ENCODE measurements at places on chromosomes 12 and 14.

- DNase-seq = no peak
Measured at GRCh38 chr12:25074954-25075353, 120.0 kb downstream of the DNAI7 start.

DNA sequence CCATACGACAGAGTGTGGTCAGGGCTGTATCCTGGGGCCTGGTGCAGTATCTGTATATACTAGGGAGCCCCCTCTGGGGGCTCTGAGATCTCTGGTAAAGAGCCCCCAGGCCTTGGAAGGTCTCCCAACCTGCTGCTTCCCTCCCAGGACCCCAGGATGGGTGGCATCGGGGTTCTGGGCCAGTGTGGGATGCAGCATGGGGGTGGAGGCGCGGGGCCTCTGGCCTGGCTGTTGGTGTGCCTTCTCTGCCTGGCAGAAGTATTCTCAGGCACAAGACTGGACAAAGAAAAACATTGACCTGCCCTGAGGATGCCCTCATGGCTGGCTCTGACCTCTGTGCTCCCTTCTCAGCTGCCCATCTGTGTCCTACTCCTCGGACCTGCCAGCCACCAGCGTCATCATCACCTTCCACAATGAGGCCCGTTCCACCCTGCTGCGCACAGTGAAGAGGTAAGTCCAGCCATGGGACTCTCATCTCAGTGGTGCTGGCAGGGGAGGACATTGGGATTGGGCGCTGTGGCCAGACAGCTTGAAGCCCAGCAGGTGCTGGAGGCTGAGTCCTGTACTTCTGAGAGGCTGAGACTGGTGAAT, 64.5 kb downstream of the GALNT16 start:
- no peak for DNase-seq

DNA sequence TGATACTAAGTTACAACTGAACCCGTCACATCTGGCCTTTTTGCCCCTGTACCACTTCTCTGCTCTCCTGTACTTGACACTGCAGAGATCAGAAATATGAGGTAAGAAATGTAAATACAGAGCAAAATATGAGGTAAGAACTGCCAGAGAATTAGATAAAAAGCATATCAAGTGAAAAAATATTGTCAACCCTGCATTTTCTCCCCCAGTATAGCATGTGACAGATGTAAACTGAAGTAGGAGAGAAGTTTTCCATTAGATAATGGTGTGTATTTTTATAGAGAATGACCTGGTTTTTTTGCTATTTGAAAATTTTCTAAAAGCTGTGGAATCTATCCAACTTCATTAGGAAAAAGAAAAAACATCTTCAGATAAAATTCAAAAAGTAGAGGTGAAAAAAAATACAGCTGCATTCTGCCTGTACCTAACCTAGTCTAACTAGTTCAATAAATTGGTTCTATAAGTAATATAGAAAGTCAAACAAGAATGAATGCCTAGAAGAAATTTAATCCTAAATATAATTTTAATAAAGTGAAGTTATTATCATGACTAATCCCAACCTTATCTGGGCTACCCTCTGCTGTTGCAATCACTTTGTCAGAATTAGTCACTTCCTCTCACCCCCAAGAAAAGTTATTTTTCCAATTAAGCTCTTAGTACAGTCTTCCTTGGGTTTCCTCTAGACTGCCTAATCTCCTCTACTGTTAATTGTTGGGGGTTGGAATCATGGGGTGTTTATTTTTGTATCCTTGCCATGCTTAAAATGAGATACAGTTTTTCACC, 210.0 kb downstream of the RASSF9 start:
- DNase-seq = no peak

DNA sequence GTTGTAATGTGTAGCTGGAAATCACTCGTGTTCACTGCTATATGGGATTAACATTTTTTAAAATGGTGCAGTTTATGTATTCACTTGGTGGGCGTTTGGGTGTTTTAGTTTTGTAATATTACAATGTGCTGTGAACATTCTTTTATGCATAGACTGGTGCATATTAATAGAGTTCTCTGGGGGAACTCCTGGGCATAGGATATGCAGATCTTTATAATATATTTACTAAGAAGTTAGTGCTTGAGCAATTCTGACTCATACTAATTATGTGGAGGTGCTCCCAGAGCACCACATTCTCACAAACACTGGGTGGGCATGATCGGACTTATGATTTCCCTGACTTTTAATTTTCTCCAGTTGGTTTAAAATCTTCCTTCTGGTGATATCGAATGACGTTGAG, 342.3 kb downstream of the PDZRN4 start:
- DNase-seq = no peak

DNA sequence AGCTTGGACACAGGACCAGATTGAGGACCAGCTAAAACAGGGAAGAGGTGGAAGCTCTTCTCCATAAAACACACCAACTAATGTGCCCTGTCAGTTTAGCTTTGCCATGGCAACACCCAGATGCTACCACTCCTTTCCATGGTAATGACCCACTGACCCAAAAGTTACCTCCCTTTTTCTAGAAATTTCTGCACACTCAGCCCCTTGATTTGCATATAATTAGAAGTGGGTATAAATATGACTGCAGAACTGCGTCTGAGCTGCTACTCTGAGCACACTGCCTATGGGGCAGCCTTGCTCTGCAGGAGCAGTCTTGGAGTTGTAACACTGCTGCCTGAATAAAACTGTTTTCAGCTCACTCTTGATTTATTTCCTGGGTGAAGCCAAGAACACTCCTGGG, 3.2 kb upstream of the TDG start:
- no peak for DNase-seq

GRCh38 chr12:77979597-77980250, 149.0 kb downstream of the NAV3 start:
- no peak for DNase-seq

- no peak for DNase-seq
Measured at GRCh38 chr12:58608711-58609110, 311.6 kb downstream of the LRIG3 start.

- DNase-seq = no peak
Measured at GRCh38 chr14:84312551-84312950, 1217.4 kb upstream of the FLRT2 start.

GRCh38 chr14:98954349-98955000, 317.5 kb downstream of the BCL11B start:
- no peak for DNase-seq

GRCh38 chr12:27711317-27711682, 668 bp downstream of the MRPS35 start:
- peak; percentile 31 for DNase-seq

GRCh38 chr12:105384916-105385535, 54.5 kb downstream of the C12orf75 start:
- no peak for DNase-seq

DNA sequence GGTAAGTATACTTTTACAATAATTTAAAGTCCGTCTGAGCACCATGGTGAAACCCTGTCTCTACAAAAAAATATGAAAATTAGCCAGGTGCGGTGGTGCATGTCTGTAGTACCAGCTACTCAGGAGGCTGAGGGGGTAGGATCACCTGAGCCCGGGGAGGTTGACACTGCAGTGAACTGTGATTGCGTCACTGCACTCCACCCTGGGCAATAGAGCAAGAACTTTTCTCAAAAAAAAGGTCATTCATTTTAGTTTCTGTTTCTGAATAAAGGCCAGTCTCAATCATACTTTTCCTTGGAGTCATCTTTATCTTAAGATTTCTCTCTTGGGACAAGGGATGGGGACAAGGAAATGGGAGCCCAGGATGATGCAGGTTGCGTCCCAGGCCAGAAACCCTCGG, 12.9 kb downstream of the ANKRD13A start:
- no peak for DNase-seq

- DNase-seq = no peak
Measured at GRCh38 chr12:11954181-11954580, 116.6 kb upstream of the BCL2L14 start.

DNA sequence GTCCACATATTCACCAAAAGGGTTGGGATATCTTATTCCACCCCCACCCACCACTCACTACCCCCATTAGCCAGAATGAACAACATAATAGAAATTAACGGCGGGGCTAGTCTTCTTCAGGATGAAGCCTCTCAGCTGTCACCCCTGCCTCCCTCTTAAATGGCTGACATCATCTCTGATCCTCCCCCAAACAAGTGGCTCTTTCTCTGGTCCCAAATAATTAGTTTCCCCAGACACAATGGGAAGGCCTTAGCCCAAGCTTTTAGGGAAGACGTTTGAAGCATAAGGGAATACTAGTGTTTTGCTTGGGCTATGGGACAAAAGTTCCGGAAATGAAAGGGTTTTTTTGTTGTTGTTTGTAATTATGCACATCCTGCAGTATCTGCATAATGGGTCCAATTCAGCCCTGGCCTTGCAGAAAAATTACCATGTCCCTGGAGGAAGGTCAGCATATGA, 13.8 kb downstream of the STON2 start:
- peak; percentile 53 for DNase-seq

DNA sequence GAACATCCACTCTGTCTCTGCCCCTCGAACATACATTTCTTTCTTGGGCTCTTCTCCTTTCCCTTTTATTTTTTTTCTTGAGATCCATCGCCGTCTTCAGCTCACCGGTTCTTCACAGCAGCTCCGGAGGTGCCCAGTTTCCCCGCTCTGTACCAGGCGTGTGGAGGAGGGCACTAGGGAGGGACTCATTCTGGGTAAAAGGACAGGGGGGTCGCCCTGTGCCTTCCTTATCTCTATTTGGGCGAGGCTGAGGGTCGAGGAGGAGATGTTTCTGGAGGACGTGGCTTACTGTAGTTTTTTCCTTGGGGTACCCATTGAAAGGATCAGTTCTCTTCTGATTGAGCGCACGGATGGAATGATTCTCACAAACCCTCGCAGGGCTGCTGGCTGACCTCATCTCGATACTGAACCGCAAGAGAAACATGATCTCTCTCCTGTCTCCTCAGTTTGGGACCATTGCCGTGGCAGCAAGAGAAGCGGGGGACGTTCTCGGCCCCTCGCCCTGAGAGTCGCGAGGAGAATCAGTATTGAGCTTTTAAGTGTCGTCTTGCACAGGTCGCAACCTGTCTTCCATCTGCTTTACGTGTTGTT, 386 bp downstream of the LIN52 start:
- no peak for DNase-seq

GRCh38 chr12:57090490-57090889, 1.6 kb downstream of the NAB2 start:
- DNase-seq = no peak

- no peak for DNase-seq
Measured at GRCh38 chr14:106670011-106670410, 1143.6 kb downstream of the TMEM121 start.

DNA sequence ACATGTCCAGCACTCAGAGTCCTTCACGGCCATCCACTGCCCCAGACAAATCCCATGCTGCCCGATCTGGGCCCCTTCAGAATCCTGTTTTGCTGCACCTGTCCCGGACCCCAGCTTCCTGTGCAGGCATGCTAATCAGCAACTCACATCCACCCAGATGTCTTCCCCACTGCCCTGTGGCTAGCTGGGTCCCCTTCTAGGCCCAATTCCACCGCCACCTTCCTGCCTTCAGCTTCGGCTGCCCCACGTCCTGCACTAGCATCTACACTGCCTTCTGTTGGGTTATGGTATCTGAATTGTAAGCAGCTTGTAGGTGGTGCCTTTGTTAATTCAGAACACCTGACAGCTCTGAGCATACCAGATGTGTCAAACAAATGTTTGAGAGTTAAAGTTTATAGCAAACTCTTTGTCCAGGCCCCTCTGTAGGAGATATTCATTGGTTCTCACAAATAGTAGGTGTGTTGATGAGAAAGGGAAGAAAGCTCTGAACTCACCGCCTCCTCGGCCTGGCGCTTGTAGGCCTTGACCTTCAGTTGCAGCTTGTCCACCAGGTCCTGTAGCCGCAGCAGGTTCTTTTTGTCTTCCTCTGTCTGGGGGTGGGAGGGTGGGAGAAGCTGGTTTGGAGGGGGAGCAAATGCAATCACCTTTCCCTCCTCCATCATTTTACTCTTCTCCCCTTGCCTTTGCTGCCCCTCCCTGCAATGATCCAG, 6.0 kb downstream of the CMTM5 start:
- DNase-seq = no peak

DNA sequence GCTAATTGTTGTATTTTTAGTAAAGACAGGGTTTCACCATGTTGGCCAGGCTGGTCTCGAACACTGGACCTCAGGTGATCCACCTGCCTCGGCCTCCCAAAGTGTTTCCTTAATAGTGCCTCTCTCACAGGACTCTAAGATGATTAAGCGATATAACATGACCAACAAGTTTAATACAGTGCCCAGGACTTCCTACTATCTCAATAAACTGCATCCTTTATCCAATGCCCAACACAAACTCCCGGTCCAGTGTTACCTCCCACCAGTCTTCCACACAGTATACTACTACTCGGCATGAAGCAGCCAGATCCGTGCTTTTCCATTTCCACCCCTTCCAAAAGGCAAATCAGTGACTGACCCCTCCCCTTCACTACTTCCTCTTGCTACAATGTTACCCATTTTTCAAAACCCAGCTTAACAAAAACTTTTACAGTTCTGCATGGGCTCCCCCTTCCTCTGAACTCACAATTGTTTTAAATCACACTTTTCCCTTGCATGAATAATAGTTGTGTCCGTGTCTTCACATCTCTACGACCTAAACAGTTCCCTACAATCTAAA, 900 bp downstream of the NOP2 start:
- no peak for DNase-seq

DNA sequence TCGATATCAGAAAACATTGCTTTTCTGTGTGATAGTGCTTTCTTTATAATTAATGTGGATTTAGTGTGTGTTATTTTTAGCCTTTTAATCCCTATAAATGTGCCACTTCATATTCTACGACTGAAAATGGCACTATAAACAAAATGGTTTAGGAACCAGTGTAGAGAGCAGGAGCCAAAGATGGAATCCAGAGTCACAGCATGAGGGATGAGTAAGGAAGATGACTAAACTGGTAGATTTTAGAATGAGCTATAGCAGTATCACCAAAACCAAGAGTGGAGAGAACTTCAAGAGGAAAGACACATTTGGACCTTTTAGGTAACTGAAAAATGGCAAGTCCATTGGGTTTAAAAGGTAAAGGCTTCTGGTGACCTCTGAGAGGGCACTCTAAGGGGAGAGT, 887.2 kb downstream of the NRXN3 start:
- DNase-seq = no peak

GRCh38 chr14:70999117-70999516, 91.9 kb downstream of the PCNX1 start:
- no peak for DNase-seq

- DNase-seq = no peak
Measured at GRCh38 chr12:124337622-124338021, 42.7 kb downstream of the RFLNA start.

DNA sequence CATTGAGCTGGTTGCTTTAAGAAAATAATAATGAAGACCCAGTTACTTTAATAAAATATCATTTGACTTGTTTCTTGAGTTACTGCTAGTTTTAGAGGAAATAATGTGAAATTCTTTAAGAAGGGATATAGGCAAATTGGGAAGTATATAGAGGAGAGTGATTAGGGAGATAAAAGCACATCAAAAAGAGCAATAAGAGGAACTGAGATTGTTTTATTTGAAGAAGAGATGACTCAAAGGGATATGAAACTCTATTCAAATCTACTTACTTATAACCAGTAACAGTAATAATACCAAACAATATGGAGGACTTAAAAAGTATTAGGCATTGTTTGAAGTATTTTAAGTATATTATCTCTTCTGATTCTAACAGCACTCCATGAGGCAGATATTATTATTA, 37.1 kb downstream of the LRRK2 start:
- no peak for DNase-seq

- no peak for DNase-seq
Measured at GRCh38 chr12:55694651-55695050, 13.1 kb downstream of the ITGA7 start.
